ENCODE measurements at places on chromosomes 2 and 18.

GRCh38 chr2:61257446-61257845, 95.5 kb downstream of the C2orf74 start:
- no peak for DNase-seq

DNA sequence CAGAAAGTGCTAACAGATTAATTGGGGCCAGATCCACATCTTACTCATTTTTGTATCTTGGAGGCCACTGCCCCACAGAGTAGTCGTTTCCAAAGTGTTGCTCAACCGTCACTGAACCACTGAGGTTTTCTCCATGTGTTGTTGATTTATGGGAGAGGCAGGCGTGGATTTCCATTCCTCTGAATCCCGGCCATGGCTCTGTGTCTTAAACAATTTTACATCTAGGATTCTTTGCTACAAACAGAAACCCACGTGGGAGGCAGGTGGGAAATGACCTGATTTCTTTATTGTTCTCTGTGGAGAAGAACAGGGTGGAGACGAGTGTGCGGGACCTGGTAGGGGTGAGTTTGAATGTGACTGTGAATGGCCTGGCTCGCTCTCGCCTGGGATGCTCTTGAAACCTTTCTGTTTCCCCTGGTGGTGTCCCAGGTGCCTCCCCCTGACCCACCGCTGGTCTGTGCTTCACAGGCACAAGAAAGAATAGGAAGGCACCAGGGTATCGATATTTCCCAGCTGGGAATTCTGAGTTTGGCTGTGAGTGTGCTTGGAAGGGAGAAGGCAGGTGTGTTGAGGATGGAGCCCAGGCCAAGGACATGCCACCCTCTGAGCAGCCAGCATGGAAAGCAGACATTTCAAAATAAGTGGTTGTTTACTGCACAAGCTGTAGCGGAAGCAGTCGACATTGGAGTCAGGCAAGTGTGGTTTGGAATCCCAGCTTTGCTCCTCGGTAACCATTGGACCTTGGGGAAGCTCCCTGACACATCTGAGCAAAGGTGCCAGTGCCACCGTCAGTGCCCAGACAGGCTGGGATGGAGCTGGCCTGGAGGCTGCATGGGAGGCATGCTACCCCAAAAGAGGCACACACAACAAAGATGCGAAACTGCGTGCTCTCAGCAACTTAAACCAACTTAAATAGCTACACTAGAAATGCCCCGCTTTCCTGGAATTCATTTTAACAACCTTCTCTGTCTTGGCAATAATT, 50.0 kb downstream of the LPIN1 start:
- no peak for DNase-seq

DNA sequence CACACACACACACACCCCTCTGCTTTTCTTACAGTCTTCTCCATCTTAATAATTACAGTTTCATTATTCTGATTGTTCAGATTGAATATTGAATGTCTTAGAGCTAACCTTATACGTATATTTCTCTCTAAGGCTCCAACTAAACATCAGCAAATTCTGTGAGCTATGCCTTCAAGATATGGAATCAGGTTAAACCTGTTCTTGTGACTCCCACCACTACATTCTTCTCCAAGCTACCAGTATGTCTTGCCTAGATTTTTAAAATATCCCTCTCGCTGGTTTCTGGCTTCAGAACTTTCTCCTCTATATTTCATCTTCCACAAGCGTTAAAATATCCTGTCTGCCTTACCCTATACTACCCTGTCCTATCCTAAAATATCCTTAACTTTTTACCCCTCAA, 1346.4 kb upstream of the CDH2 start:
- no peak for DNase-seq

GRCh38 chr2:145043399-145043834, 523.5 kb upstream of the ZEB2 start:
- peak; percentile 8 for DNase-seq

DNA sequence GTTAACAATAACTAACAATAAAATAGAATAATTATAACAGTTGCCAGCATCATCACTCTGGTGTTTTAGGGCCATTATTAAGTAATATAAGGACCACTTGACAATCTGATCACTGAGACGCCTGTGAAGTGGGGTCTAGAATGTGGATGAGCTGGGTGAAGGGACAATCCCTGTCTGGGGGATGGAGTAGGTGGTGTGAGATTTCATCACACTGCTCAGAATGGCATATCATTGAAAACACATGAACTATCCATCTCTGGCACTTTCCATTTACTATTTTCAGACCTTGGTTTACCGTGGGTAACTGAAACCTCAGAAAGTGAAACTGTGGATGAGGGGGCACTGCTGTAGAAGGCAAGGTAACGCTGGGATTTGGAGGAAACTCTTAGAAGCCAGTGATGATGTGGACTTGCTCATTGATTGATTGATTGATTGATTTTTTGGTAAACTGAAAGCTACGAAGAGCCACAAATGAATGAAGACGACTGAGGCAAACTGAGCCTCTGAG, 204.4 kb upstream of the TWIST2 start:
- no peak for DNase-seq

DNA sequence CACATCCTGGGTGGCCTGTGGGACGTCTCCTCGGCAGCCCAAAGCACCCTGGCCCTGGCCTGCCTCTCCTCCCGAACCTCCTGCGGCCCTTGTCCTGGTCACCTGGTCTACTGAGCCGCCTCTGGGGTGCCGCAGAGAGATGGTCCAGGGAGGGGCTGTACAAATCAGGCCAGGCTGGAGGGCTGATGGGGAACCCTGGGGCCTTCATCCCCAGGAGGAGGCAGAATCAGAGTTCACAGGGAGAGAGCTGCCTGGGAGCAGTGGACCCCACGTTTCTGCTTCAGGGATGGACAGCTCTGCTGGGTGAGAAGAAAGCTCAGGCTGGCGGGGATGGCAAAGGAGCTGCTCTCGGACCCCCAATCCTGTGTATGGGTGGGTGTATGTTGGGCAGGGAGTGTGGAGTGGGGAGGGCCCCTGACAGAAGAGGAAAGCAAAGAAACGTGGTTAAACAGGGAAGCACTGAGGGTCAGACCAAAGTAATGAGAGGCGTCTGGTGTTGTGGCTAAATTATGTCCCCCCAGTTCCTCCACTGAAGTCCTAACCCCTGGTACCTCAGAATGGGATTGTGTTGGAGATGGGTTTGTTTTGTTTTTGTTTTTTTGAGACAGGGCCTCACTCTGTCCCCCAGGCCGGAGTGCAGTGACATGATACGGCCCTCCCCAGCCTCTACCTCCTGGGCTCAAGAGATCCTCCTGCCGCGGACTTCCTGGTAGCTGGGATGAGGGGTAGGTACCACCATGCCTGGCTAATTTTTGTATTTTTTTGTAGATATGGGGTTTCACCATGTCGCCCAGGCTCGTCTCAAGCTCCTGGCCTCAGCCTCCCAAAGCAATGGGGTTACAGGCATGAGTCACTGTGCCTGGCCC, 73.4 kb upstream of the SMAD7 start:
- DNase-seq = no peak

GRCh38 chr2:86185517-86186212, 9.6 kb downstream of the IMMT start:
- DNase-seq = no peak

DNA sequence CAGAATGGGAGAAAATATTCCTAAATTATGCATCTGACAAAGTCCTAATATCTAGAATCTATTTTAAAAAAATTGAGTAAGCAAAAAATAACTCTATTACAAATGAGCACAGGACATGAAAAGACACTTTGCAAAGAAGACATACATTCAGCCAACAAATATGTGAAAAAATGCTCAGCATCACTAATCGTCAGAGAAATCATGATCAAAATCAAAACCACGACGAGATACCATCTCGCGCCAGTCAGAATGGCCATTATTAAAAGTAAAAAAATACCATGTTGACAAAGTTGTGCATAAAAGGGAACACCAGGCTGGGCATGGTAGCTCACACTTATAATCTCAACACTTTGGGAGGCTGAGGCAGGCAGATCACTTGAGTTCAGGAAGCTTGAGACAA, 63.5 kb downstream of the EVA1A start:
- no peak for DNase-seq

DNA sequence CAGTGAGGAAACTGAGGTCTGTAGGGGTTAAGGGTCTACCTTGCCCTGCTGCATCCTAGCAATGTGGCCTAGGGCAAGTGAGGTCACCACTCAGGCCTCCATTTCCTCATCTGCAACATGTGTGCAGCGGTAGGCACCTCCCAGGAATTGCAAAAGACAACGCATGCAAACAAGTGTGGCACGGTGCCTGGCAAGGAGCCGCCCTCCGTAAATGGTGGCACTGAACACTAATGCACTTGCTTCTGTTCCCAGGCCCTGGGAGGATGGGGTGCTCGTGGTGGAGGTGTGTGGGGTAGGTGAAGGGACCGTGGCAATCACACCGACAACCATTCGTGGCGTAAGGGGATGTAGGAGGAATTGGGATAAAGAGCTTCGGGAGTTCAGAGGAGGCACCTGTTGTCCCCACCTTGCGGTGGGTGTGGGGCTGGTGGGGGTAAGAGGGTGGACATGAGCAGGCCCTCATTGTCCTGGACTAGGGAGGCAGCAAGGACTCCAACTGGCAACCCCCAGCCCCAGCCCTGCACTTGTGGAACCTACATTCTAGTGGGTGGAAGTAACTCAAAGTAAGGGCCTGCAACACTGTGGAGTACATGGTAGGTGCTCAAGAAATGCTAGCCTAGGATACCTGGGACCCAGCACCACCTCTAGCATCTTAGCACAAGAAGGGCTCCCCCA, 26.0 kb downstream of the ATOH8 start:
- DNase-seq = peak; percentile 23

DNA sequence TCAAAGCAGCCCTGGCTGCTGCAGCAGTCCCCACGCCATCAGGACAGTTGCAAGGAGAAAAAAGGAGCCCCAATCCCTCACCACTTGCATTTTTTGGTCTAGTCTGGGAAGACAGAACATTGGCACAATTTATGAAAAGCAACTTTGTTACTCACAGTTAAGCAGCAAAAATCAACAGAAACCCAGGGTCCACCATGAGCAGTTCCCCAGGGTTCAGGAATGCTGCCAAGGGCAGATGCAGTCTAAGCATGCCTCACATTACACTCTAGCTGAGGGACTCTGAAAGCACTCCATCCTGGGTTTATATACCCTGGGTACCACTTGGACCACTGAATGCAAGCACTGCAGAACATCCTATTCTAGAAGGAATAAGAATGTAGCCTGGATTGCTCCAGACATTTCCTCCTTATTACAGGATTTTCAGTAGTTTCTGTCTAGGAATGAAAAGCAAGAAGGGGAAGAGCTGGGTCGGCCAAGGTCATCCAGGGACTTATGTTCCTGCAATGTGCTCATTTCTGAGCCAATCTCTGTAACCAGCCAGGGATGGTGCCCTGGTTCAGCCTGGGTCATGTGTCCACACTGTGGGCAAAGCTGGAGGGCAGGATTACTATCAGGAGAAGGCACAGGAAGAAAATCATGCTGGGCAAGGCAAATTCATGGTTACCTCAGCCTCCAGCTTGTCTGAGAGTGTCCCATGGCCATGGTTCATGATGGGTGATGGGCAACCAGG, 19.5 kb upstream of the TMEM163 start:
- DNase-seq = no peak

- DNase-seq = peak; percentile 7
These were observed 121.3 kb downstream of the AGAP1 start for GRCh38 chr2:235614900-235615712.

DNA sequence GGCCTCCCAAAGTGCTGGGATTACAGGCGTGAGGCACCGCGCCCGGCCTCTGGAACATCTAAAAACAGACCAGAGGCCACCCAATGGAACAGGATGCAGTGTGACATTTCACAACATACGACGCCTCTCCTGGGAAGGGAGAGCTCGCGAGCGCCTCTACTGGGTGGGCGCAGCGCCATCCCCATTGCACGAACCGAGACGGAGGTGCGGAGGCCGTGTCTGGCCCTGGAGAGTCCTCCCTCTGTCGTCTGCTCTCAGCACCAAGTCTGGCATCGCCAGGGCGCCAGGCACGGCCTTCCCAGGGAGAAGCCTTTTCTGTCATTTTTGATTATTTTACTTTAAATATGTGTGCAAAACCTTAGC, 9.4 kb upstream of the GBX2 start:
- no peak for DNase-seq

DNA sequence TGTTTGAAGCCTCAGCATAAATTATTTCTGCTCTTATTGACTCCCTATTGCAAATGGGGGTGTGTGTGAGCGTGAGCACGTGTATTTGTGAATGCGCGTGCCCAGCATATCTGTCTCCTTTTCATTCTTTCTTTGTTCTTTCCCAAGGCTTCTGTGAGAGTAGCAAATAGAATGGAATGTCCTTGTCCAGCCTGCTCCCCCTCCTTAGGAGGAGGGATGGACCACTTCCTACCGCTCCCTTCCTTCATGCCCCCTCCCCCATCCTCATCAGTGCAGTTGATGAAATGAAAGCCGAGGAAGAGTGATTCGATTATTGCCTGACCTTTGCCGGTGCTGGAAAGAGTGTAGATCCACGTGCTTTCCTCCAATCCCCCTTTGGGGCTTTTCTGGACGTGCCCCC, 102.0 kb downstream of the CPO start:
- DNase-seq = no peak

DNA sequence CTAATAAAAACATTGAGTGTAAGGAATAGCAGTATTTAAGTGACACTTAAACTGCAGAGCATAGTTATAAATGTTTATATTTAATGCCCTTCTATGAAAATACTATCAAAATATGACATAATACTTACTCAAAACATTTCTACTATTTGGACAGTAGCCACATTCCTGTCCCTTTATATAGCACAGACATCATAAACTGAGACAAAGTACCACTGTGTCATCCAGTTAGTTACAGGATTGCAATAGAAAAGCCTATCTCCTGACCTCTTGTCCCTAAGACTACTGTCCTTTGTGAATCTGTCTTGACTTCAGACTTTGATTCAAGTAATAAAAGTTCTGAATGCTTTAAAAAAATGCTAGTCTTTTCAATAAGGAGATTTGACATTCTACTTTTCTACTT, 1528.5 kb upstream of the NXPH2 start:
- DNase-seq = no peak

DNA sequence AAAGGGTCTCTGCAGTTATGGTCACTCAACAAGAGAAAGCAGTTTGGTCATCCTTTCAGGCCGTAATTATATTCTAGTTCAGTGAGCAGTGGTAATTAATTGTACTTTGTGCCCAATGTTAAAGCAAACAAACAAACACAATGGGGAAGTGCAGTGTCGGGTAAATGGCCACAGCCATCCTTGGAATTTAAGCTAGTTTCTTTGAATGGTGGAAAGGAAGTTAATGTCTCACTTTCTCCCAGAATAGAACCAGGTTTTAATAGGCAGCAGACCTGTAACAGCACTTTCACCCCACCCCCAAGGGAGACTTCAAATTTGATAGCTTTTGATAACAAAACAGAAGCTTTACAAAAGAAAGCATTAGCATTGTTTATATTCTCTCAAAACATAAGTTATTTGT, 20.0 kb upstream of the ITGAV start:
- no peak for DNase-seq

GRCh38 chr2:196566961-196567666, 72.4 kb upstream of the CCDC150 start:
- DNase-seq = no peak

DNA sequence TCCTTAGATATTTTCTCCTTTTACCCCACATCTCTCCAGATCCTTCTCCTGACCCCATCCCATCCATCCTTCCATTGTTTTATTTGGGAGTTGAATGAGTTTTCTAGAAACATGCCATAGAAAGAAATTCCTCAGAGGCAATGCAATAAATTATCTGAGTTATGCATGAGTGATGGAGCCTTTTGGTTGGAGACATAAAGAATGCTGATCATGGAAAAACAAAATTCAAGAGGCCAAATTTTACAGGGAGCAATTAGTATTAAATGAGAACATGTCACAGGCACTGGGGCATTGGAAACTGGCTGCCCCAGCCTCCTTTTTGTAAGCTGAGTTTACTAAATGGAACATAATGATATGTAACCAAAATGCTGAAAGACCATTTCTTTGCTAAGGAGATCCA, 74.2 kb upstream of the LCLAT1 start:
- no peak for DNase-seq
